Pons (tissue), 1 donor: ENCODE measurements at places on chromosomes 5 and 9.

- DNase-seq = no peak
Measured at GRCh38 chr5:157350939-157351801, 85.2 kb downstream of the CYFIP2 start.

DNA sequence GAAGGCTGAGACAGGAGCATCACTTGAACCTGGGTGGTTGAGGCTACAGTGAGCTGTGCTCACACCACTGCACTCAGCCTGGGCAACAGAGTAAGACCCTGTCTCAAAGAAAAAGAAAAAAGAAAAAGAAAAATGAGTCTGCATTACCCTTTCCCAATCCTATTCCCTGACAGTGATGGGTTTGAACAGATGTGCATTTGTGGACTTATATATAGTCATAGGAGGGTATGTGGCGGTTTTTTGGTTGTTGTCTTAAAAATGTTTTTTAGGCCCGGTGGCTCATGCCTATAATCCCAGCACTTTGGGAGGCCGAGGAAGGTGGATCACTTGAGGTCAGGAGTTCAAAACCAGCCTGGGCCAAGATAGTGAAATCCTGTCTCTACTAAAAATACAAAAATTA lies 13.4 kb downstream of the HDHD3 start:
- DNase-seq = no peak

DNA sequence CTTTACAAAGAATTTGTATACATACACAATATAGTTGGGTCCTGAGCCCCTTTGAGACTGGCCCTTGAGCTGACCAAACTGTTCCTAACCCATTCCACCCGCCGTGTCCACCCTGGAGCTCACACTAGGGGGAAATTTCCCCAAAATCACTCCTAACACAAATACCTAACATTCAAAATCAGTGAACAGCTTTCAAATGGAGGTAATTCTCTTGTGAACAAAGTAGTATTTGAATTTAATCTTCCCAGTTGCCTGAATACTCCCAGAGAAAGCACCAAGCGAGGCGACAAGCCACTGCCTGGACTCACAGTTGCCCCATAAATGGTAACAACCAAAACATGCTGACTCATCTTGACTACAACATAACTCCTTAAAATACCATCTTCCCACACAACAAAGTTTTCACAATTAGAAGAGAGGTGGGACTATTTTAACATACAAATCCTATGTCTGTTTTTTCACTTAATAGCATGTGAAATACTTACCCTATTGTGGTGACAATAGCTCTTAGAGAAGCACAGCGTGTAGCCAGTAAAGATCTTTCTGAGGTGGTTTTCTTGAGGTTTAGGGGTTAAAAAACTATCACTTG lies 31.7 kb upstream of the SCAMP1 start:
- no peak for DNase-seq

GRCh38 chr9:136617746-136618579 lies 44.8 kb upstream of the EGFL7 start:
- DNase-seq = no peak

GRCh38 chr9:89436963-89437625 lies 60.8 kb downstream of the SEMA4D start:
- DNase-seq = no peak
